ENCODE measurements at places on chromosomes 7 and 10.
A peak's percentile ranks its signal among the peaks of the same experiment; 100 is the strongest.

- no peak for DNase-seq
Observed at GRCh38 chr7:79180533-79180932, 272.9 kb downstream of the MAGI2 start.

GRCh38 chr10:69963835-69964710 is 88.6 kb upstream of the MACROH2A2 start:
- no peak for DNase-seq

GRCh38 chr10:111119637-111120036 is 42.8 kb downstream of the ADRA2A start:
- DNase-seq = no peak

DNA sequence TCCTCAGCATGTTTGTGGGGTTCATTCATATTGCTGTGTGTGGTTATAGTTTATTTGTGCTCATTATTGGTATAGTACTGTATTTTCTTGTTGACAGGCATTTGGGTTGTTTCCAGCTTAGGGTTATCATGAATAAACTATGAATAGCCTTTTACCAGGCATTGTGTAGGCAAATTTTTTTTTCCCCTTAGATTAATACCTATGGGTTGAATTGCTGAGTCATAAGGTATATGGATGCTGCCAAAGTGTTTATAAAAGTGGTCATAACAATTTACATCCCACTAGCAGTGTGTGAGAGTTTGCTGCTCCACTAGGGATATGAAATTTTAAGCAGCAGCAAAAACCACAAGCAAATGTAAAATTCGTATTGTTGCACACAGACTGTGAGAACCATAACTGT is 175.0 kb downstream of the PLPP4 start:
- no peak for DNase-seq

- DNase-seq = no peak
Observed at GRCh38 chr7:981793-982510, 1.0 kb upstream of the CYP2W1 start.

DNA sequence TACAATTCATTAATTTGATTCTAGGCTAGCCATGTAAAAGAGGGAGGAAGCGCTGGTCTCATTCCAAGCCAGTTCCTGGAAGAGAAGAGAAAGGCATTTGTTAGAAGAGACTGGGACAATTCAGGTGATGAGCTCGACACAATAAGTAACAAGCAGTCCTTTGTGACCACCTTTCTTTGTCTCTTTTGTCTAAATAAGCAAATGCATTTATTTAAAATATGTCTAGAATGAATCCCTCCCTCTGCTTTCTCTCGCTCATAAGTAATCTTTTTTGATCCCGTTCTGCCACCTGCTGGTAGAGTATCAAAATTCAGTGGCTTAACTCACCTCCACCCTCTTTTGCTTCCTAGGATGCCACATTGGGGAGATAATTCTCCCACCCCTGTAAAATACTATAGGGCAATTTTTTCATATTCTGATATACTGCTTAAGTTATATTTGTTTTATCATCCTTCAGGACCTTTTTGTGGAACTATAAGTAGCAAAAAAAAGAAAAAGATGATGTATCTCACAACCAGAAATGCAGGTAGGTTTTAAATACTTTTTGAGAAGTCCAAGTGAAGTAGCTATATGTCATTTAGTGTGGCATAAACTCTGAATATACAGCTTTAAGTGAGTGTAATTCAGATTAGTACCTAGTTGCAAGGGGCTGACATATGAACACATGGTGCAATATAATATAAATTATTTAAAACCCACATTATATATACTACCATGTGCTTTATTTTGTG is 91.5 kb downstream of the GSDME start:
- DNase-seq = peak; percentile 43

DNA sequence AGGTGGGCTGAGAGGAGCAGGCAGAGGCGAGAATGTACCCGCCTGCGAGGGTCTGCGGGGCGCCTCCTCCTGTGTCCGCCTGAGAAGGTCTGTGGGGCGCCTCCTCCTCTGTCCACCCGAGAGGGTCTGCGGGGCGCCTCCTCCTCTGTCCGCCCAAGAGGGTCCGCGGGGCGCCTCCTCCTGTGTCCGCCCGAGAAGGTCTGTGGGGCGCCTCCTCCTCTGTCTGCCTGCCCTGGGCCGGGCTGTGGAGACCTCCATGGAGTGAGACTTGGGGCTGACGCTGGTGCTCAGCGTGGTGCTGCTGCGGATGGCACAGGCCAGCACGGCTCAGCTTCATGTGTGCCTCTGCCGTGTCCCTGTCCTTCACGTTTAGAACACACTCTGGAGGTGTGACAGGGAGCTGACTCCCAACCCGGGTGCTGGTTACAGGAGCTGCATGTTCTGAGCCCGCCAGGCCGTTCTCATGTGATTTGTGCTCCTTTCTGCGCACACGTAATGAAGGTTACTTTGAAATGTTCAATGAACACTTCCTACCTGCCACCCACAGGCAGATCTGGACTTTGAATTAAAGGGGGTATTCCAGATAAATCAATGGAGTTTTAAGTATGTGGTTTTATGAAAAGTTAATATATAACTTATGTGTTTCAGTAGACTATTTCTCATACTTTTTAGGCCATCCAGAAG is 20.5 kb upstream of the GET4 start:
- DNase-seq = no peak

DNA sequence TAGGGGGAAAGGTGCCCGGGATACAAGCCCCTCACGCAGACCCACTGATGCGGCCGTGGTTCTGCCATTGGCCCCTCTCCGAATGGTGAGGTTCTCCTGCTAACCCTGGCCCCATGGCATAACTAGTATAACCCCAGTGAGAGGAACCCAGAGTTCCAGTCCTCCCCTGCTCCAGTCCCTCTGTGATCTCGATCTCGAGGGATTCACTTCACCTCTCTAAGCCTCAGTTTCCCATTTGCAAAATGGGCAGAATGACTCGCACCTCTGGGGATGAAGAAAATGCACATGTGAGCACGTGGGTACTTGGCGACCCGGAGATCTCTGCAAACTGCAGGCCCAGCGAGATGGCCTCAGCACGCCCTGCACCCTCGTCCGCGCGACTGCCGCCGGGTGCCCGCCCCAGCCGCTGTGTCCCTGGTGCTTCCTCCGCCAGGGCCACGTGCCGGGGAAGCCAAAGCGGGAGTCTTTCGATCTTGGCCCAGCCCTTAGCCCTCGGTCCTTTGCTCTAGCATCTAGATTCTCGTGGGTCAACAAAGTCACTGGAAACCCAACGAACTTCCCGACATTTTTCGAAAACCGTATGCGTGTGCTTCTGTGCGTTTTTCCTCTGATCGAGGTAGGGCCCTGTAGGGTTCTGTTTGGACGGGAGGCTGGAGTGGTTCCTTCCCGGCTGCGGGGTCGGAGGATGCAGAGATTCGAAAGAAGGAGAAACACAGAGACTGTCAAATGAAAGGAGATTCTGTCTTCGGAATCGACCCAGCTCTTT is 169.8 kb downstream of the UBE2H start:
- DNase-seq = no peak

DNA sequence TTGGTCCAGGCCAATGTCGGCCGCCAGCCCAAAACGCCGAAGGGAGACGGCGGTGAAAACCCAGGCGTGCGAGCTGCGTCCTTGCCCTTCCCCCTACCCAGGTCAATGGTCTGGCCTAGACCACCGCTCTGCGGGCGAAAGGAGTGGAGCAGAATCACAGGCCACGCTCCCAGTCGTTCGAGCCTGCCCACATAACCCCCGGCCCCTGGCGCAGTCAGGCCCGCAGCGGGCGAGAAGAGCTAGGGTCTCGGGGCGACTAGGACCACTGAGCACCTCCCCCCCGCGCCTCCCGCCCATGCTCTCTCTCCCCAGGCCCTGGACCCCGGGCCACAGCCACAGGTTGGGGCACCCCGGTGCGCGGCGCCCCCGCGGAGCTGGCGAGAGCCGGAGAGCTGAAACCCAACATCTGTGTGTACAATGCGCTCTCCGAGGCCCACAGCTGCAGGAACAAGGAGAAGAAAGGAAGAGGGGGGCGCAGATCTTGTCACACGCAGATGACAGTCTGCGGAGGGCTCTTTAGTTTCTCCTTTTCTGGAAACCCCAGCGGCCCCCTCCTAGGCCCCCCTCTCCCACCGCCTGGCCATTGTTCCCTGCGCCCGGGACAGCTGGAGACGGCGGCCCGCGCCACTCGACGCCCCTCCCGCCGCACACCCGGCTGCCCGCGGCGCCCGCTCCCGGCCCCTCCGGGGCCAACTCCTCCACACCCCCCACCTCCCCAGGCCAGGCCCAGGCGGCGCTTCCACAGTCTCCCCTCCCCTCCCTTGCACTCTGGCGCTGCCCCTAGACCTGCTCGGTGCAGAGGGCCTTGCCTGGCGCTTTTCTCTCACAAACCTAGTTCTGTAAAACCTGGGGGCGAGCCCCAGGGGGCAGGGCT is 355.0 kb downstream of the DNAJB6 start:
- no peak for DNase-seq

DNA sequence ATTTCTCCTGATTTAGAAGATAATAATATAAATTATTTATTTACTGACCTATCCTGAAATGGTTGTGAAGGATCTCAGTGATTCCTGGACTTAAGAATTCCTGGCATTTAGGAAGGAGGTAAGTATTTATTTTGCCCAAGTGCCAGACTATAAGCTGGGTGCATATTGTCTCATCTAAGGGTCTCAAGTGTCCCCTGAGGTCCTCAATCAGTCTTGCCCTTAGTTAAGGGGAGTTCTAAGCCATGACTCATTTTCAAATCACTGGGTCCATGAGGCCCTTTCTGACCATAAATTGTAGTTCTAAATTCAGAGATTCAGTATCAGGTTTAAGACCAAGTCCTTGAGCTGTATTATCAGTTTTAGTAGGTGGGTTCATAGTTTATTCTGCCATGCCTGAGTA is 251.6 kb upstream of the MEOX2 start:
- DNase-seq = no peak

GRCh38 chr10:57638411-57638810 is 629.3 kb downstream of the IPMK start:
- DNase-seq = no peak

DNA sequence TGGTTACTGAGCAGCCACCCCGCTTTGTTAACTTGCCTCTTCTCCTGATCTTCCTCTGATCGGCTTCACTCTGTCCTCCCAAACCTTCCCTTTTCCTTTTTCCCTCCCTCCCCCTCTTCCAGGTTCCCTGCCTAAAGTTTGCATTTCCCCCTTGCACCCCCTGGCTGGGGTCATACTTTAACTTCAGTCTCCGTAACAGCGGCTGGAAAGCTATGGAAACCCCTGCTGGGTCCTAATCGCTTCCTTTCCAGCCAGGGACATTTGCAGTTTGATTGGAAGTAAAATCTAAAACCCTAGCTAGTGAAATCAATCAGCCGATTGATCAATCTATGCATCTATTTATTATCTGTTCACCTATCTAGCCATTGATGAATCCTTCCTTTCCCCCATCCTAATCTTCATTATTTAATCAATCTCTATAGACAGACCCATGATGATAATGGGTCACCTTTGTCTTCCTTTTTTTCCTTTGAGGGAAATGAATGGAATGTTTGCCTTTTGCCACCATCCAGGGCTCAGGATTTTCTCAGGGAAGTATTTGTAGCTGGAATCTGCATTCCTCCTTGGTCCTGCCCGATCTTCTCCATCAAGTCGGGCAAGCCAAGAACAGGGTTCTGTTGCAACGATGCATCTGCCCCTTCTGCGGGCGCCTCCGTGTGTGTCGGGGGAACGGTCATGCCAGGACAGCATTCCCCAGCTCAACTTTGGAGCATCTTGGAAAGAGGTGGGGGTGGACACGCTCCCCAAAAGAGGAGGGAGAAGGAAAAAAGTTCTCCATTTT is 8.8 kb downstream of the GATA3 start:
- DNase-seq = no peak

- no peak for DNase-seq
Observed at GRCh38 chr10:130875116-130875515, 436.4 kb downstream of the TCERG1L start.

GRCh38 chr10:32060347-32060746 is 4.1 kb upstream of the KIF5B start:
- DNase-seq = peak; percentile 63

- peak; percentile 64 for DNase-seq
Observed at GRCh38 chr7:30771174-30771879, at the start of gene MINDY4. TSS of gene MINDY4 (plus strand) at chr7:30771417. CDS start at chr7:30771494, 77 bp downstream.

DNA sequence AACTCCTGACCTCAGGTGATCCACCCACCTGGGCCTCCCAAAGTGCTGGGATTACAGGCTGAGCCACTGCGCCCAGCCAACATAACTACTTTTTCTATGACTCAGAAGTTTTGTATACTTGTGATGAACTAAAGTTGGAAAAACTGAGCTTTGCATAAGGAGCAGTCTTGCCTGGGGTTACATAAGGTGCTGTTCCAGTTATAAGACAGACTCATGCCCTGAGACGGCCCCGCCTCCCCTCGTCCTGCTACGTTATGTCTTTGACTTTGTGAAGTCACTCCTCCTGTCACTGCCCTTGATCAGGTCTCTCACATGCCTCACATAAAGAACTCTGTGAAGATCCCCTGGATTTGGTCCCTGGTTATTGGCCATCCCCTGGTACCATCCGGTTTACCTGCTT is 40.4 kb upstream of the OPN4 start:
- no peak for DNase-seq

DNA sequence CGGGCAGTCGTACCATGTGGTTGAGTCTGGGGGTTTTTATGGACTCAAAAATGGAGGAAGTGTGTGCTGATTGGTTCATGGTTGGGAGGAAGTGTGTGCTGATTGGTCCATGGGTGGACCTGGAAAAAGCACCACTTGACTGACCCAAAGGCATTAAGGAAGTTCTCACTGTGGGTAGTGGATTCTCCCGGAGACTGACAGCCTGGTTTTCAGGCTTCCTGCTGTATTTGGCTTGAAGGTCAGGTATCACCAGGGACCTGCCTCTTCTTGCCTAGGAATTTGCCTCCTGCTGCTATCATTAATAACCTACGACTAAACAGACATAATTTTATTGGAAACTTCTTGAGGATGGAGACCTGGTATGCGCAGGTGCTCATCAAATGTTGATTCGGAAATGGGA is 268.8 kb upstream of the LRGUK start:
- no peak for DNase-seq

DNA sequence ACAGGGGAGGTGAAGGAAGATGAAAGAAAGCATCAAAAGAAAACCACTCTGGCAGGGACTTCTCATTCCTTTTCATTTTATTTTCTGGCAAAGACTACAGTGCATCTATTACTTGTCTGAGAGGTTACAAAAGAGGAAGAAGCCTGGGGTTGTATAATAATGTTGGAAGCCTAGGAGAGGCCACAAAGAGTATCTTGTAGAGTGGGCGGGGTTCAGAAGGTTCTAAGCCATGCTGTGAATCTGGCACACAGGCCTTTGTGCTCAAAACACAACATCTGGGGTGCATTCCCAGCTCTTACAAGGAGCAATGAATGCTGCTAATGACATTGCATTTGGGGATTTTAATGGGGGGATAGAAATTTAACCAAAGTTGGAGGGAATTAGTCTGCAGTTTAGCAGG is 49.4 kb downstream of the MRPL32 start:
- peak; percentile 65 for DNase-seq

Data from MV-4-11 (cell line).